ENCODE measurements at places on chromosomes 6 and 20. TPM values are rescaled to one million over a fixed set of nuclear protein-coding genes. Genes with fewer than 3 reads are reported as not detected.
A peak's percentile ranks its signal among the peaks of the same experiment; 100 is the strongest.

MEI4 gene
- total RNA-seq, result not detected

ZNF341 gene
- 5.9 TPM for total RNA-seq

DNA sequence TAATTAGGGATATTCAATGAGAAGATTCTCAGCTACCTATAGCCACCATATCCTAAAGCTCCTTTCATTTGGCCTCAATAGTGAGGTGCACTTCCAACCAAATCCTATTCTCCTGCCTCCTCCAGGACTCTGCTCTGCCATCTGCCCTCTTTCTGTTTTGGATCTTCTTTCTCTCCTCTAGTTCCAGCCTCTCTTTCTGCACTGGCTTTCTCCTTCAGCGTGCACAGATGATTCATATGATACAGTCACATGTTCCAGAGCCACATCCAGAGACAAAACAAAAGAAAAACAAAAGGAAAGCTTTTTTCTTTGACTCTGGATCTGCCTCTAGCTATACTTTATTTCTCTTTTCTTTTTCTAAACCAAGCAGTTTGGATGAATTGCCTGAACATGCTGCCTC lies 531.9 kb upstream of the MAN1A1 start:
- H3K4me3 ChIP-seq, result no peak overlapping the region
- no peaks in the 10 kb centered on the region for H3K27me3 ChIP-seq
- no peak for DNase-seq

GRCh38 chr6:52389264-52389625 lies 27.3 kb downstream of the PAQR8 start:
- H3K36me3 ChIP-seq, result no peaks in the 10 kb centered on the region
- peaks cover 82% of the 10 kb centered on the region for H3K4me1 ChIP-seq
- no peaks in the 10 kb centered on the region for H3K27me3 ChIP-seq
- H3K4me3 ChIP-seq, result peak overlapping the region; percentile 47
- peak overlapping the region; percentile 42 for H3K27ac ChIP-seq

DNA sequence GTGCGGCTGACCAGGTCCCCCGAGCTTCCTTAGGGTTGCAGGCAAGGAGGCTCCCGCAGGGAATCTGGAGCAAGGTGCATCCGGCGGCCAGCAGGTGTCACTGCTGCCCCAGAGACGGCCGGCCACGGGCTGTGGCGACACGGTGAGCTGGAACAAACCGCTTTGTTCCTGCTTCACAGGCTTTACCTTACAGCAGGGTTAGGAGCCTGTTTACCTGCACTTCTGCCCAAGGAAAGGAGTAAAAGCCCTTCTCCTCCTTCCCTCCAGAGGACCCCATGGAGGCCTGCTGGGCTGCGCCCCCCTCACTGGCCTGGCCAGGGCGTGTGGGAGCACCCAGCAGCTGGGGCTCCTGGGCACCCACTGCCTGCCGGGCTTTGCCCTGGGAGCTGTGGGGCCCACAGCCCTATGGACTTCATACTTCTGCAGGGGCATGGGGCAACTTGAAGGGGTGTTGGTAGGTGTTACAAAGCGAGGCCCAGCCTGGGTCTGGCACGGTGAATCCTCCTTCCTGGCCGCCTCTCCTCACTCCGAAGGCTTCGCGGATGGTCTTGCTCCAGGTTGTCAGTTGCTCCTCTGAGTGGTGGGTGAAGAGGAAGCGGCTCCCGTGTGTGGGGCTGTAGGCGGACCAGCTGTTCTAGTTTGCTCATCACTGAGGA lies 88.4 kb downstream of the CDC5L start:
- no peaks in the 10 kb centered on the region for H3K4me1 ChIP-seq
- DNase-seq, result peak; percentile 81
- no peak overlapping the region for H3K4me3 ChIP-seq
- peaks cover 5% of the 10 kb centered on the region for H3K27me3 ChIP-seq
